ENCODE measurements at places on chromosomes 2 and 18. TPM values are rescaled to one million over a fixed set of nuclear protein-coding genes. Genes with fewer than 3 reads are reported as not detected.

GRCh38 chr2:148952621-148953020 lies 77.6 kb downstream of the KIF5C start:
- no peak for DNase-seq

- DNase-seq: no peak
Observed at GRCh38 chr2:74703373-74703772, 49.3 kb downstream of the SEMA4F start.

DNA sequence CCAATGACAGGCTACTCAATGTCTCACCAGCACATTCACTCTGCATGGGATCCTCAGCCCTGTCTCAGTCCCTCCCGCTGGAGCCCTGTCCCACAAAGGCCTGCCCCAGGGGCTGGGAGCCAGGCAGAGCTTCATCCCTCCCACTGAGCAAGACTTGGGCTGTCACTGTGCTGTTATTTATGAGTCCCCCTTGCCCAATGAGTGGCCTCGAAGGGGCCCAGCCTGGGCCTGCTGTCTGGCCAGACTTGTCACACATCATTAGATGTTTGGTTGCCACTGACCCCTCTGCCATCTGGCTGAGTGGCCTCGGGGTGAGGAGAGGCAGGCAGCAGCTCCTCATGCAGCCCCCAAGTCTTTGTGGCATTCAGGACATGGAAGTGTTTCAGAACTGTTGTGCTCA lies 330.6 kb upstream of the SKOR2 start:
- no peak for DNase-seq

The PSMD1 gene
- 114 TPM for total RNA-seq

DNA sequence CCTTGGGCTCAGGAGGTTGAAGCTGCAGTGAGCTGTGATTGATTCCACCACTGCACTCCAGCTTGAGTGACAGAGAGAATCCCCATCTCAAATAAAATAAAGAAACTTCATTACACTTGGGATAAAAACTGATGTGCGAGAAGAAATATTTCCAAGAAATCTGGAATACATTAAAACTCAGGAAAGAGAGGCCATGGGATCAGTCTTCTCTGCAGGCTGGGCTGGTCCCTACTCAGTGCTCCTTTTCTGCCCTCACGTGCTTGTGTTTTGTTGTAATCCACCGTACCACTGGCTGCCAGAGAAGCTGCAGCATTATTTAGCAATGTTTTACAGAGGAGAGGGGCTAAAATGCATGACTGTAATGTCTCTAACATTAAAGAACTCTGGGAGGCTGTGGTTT lies 282.0 kb downstream of the SLC8A1 start:
- DNase-seq: no peak

GRCh38 chr2:131425231-131425941 lies 50.5 kb upstream of the TUBA3D start:
- no peak for DNase-seq

DNA sequence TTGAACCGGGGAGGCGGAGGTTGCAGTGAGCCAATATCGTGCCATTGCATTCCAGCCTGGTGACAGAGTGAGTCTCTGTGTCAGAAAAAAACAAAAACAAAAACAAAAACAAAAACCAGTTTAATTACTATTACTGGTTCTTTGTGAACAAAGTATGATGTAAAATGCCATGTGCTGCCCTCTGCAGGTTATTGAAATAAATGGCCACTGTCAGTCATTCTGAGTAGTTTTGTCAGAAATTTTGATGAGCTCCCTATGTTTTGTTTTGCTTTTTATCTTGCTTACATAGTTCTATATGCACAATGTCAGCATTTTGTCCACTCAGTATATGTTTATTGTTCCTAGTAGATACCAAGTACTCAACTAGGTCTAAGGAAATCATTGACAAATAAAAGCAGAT lies 423.6 kb upstream of the CHST9 start:
- DNase-seq: no peak

GRCh38 chr2:120880381-120880780 lies 144.7 kb downstream of the GLI2 start:
- no peak for DNase-seq

GRCh38 chr2:40220177-40220925 lies 231.5 kb downstream of the SLC8A1 start:
- peak; percentile 48 for DNase-seq

DNA sequence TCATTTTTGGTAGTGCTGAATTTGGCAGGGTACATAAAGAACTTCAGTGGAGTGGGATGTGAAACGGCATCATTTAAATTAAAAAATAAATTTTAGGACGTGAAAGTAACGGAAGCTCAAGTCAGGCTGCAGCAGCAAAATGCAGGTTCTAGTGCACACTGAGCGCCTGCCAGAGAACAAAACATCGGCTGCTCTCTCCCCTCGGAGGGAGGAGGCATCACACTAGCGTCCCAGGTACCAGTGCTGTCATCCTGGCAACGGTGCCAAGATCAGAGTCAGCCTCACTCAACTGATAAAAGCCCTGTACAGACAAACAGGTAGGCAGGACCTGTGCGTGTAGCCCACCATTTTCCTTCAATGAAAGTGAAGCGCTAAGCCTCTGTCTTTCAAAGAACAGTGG lies 261.5 kb downstream of the PTGR3 start:
- no peak for DNase-seq

DNA sequence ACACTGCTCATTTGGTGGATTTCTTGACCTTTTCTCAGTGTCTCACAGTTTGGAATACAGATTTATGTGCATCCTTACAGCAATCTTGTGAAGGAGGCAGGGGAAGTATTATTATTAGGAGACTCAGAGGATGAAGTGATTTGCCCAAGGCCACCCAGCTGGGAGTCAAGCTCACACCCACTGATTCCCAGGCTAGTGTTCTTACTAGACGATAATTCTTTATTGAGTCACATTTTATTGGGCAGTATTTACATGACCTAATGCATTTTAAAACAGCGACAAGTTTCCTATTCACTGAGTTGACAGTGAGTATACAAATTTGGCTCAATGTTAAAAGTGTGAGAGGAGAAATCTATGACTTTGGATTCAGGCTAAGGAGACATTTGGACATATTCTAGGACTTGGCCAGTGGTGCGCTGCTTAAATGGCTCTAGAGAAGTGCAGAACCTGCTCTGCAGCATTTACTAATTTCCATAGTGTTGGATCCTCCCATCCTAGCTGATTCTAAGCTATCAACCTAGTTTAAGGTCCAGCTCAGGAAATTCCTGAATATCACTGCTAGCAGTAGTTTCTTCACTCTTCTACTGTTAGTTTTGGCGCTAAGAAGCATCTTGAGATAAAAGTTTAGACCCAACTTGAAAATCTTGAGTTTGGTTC lies 199.3 kb downstream of the MTX2 start:
- DNase-seq: peak; percentile 52

DNA sequence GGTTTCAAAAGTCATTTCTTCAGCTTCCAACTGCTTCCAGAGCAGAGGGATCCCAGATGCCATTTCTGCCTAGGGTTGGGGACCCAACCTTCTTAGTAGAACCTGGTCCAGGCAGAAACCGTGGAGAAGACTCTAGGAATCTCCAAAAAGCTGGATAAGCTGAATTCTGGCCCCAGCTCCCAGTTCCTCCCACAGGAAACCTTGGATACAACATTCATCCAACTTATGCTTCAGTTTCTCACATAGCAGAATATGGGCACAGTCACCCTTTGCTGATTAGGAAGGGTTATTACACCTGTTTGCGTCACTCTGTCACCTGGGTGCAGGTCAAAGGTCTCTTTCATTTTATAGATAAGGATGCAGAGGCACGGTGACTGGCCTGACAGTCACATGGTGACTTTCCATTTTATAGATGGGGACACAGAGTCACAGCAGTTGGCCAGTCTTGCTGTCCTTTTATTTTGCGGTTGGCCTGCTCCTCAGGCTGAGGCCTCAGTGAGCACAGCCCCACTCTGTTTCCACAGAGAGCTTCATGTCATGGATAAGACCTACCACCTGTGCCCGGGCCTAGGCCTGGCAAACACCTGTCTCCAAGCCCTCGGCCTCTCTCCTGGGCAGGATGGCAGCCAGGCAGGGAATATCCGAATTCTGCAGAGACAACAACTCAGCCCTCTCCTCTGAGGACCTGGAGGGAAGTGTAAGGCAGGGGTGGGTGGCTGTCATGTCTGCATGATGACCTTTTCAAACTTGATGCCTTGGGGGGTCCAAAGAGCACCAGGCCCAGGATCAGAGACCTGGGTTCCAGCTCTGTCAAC lies 148.8 kb downstream of the SMAD7 start:
- DNase-seq: no peak

DNA sequence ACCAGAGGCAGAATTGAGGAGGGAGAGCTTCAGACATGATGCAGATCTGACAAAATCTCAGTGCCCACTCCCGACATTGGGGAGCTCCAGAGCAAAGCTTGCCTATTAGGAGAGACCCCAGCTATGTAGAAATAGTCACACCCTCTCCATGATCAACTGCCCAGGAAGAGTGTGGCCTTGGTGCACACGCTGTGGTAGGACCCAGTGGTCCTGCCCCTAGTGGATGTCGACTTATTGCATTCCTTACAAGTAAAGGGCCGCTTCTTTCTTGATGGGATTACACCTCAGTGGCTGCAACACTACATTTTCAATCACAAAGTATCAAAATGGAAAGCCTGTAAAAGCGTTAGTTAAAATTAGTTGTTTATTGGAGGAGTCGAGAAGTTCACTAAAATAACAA lies 64.2 kb downstream of the VRK2 start:
- DNase-seq: no peak

The SLC38A11 gene
- total RNA-seq: not detected

The MC4R gene
- not detected for total RNA-seq

DNA sequence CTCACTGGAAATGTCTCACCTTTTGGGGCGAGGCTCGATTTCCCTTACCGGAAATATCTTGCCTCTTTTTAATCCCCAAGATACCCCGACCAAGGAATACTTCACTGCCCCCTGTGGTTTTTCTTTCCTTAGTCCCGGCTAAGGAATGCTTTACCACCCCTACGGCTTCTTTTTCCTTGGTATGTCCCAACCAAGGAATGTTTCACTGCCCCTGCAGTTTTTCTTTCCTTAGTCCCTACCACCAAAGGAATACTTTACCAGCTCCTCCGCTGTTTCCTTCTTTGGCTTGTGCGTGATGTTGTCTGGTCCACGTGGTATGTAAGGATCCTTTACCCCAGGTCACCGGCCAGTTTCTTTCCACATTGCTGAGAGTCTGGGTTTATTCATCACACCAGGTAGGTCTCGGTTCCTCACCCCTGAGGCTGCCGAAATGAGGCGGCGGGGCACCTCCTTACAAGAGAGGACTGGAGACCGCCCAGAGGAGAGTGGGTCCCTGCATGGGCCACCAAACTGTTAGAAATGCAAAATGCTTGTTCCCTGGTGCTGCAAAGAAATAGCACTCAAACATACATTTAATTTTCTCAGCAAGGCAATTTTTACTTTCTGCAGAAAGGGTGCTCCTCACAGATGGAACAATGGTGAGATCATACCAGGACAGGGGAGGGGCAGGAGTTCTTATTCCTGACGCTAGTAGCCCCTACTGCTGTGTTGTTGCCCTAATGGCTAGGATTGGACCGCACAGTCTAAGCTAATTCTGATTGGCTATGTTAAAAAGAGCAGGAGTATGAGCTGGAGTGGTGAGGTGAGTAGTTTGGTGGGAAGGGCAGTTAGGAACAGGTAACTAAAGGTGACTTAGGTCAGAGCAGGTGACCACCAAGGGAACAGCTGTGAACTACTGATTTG lies 33.4 kb upstream of the CLASP1 start:
- no peak for DNase-seq

GRCh38 chr2:37882036-37882435 lies 43.1 kb upstream of the RMDN2 start:
- no peak for DNase-seq

DNA sequence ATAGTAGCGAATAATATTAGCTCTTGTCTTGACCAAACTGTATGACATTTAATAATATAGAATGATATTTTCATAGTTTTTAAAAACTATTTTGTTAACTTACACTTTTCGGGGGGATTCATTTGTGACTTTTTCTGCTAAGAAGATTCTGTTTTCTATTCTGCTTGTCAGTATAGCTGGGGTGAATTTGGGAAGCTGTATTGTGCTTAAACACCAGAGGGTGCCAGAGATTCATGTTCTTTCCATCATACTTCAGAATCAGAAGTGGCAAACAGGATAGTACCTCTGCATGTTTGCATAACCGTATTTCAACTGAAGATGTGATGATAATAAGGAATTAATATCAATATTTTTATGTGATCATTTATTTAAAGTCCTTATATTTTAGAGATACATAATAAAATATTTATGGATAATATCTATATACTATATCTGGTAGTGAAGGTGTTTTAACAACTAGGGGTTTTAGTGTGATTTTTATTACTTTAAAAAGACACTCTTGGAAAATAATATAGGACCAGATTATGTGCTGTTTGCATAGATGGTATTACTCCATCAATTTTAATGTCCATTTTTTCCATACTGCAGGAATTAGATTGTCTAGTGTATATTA lies 81.0 kb downstream of the TAF4B start:
- peak; percentile 45 for DNase-seq

The PTH2R gene
- under 0.01 TPM for total RNA-seq

The ST8SIA3 gene
- not detected for total RNA-seq

The HNRNPLL gene
- total RNA-seq: 55.4 TPM

The DYNAP gene
- total RNA-seq: not detected

DNA sequence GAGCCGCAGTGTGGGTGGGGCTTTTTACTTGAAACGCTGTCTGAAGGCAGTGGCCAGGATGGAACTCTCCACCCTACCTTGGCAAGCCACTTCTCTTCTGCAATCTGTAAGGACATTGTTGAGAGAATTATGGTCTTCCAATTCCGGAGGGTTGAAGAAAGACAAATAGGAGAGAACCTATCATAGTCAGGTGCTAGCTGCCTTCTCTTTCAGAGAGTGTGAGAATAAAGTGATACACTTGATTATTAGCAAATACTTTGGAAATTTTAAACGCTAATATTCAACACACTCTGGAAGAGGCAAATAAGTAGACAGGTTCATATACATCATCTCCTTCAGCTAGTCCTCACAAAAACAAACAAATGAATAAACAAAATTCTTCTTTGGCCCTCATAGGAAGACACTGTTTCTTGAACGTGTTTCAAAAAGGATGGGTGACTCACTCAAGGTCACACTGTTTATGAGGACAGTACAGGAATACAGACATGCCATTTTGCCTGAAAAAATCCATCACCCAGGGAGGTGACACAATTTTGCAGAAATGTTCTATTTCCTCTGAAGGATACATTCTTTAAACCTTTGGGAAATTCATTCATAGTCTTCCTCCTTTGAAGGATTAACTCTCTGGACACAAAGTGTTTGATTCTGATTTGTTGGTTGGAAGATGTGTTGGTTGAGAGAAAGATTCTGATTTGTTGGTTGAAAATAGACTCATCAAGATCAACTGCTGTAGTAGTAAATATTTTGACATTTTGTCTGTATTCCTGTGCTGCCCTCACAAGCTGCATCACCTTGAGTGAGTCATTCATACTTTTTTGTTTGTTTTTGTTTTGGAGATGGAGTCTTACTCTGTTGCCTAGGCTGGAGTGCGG lies 2.2 kb upstream of the IL1RN start:
- no peak for DNase-seq

DNA sequence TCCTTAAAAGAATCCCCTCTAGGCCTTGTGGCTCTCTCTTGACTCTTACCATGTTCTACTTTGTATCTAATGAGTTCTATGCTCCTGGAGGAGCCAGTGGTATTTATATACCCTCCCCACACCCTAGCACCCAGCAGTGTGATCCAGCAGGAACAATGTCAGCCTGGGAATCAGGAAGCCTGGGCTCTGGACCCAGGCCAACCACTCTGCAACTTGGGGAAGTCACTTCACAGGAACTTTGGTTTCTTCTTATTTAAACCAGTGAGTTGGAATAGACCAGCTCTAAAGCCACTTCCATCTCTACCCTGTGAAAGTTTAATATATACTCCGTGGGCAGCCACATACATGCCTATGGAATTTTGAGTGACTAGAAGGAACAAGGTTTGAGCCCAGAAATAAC lies 11.6 kb upstream of the SPTBN1 start:
- no peak for DNase-seq

The REG3G gene
- not detected for total RNA-seq

Data from mammary epithelial cell (primary cell).